ENCODE measurements at places on chromosomes 3 and 15.

GRCh38 chr15:80695099-80695910 lies at the start of gene ABHD17C:
TSS of gene ABHD17C (plus strand) at chr15:80695310. CDS start at chr15:80695430, 120 bp downstream.
- no peak for DNase-seq

DNA sequence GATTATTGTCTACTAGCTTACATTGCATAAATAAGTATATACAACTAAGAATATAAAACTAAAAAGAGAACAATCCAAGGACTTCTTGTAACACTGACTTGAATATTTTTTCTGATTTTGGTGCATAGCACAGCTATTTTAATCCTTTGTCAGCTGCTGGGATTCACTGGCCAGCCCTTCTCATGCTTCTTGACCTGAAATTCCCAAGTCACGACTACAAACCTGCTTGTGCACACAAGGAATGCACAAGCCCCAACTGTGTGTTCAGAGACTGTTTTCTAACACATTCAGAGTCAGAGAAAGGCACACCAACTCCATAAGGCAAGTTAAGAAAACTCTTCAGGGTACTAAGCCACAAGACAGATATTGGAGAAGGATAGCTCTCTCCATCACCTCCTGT lies 80.9 kb downstream of the TNIK start:
- no peak for DNase-seq

GRCh38 chr3:122033023-122033422 lies 11.0 kb upstream of the ILDR1 start:
- DNase-seq: no peak

GRCh38 chr3:183038221-183038620 lies 57.9 kb upstream of the DCUN1D1 start:
- DNase-seq: no peak

GRCh38 chr3:192494174-192494573 lies 233.2 kb downstream of the FGF12 start:
- no peak for DNase-seq

- no peak for DNase-seq
Measured at GRCh38 chr15:52118969-52119749, 6.6 kb upstream of the BCL2L10 start.

DNA sequence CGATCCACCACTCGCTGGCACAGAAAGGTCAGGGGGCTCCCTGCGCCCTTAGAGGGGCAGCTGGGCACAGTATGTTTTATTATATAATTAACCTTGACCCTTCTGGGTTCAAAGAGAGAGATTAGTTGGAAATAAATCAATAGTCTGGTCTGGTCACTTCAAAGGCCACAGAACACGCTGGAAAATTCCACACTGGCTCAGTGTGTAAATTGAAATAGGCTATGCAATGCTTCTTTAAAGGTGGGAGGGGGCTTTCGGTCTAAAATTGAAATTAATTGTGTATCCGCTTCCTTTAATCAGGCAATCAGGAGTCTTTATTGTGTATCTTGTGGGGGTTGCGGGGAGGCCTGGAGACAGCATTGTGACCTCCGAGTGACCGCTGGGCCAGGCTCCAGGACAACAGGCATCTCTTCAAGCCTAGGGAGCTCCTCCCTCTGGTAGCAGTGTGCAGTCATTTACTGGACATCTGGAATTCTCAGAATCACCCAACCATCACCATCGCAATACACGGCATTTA lies 8.0 kb downstream of the RNU5B-1 start:
- no peak for DNase-seq
